NCI-H1436 treated with DMSO at 0.1 percent for 48 hours (cell line): ENCODE measurements at places on chromosomes 1 and 21.

- DNase-seq, result no peak
Measured at GRCh38 chr1:166145499-166145898, 21.3 kb downstream of the FAM78B start.

DNA sequence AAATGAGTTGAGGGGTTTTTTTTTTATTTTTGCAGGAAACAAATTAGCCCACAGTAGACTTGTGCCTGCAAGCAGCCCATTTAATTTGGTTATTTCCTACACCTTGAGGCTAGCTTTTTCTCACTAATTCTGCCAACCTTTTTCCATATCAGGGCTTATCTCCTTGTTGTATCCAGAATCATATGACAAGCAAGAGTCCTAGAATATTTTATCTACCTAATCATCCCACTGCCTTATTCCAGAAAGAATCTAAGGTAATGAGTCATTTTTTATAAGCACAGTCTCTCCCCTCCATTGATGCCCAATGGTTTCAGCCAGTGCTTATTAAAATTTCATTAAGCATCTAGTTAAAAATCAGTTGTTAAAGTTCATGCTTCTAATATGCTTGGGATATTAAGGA, 324.1 kb downstream of the BARHL2 start:
- no peak for DNase-seq

DNA sequence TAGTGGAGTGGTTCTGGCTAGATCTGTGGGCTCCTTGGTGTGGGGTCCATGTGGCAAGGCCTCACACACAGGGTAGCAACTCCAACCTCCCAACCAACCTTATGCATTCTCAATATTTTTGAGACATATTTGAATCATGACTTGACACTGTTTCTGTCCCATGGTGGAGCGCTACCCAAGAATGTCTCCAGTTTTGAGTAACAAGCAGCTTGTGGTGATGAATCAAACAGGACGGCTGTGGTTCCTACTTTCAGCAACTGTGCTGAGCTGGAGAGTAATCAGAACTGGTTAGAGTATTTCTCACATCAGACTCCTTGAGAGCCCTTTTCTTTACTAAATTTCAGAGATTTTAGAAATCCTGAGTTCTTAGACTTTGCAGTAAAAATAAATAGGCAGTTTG, 3.1 kb downstream of the LCE3D start:
- DNase-seq, result no peak

GRCh38 chr21:33674226-33674625, 31.9 kb downstream of the ITSN1 start:
- DNase-seq, result no peak

- no peak for DNase-seq
Measured at GRCh38 chr1:17061486-17061885, 7.7 kb upstream of the SDHB start.

DNA sequence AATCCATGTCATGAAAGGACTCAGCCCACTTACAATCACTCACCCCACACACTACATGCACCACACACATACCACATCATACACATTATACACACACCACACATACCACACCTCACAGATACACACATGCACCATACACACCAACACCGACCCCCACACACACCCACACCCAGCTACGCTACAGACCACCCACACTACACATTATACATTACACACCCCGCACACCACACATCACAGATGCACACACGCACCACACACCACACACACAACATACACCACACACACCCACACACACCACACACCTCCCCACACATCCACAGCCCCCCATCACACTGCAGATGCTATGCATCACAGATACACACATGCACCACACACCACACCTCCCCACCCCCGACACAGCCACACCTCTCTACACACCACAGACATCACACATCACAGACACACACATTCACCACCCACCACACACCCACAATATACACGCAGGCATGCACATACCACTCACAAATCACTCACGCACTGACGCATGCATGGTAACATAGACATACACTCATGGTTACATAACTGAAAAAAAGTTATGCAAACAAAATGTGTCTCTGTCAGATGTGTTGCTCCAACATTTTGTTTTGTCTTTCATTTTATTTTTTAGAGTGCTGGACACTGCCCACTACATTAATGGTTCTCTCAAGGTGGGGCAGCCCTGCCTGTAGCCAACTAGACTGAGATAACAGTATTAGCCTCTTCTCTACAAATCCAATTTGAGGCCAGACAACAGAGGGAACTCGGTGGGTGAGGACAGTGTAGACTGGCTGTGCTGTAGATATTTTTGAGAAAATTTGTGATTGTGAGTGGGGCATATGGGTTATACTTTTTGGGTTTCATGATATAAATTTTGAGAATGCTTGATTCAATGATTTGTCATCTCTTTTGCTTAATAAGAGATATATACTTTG, 15.2 kb upstream of the PGBD2 start:
- no peak for DNase-seq

GRCh38 chr1:224133741-224134299, 19.9 kb downstream of the FBXO28 start:
- DNase-seq, result no peak

- no peak for DNase-seq
Measured at GRCh38 chr1:215569986-215570824, 3.1 kb downstream of the KCTD3 start.

DNA sequence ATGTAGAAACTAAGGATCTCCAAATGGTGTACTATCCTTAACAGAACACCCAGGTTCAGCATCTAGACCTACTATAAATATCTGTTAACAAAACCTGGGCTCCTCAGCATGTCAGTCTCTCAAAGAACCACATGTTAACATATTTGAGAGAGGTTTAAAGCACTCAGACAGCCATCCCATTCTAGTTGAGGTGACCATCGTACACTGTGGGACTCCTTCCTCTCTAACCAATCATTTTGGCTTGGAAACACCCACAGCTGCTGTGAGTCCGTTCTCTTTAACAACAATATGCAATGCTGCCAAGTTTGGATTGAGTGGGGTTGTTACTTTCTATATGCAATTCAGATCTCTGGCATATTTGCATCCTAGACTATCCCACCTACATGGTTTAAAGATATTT, 105.8 kb downstream of the MRPL39 start:
- DNase-seq, result no peak

DNA sequence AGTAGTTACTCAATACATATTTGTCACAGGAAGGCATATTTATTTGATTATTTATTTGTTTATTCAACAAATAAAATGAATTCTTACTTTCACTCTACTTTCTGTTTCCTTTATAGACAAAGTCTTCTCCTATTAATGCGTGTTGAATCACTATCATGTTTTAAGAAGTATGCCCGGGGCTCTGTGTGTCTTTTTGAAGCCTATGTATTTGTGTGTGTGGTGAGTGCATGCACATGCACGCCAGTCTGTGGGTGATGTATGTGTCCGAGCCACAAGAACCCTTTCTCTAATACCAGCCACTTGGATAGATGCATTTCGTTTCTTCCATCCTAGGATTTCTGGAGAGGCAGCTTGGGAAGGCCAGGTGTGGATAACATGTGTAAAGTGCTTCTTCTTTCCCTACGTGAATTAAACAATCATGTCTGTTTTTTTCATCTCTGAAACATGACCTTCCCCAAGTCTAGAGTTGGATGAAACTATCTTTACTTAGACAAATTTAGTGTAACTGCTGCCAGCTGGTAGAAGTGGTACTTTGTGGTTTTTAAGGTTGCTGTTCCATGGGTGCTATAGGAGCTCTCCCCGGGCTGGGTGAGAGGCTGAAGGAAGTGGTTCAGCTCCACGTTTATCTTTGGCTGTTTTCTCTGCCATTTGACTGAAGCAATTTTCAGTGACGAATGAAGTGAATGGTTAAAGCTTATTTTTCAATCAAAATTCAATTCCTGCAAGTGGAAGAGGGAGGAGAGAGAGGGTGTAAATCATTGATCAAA, 46.8 kb upstream of the PPM1J start:
- no peak for DNase-seq

DNA sequence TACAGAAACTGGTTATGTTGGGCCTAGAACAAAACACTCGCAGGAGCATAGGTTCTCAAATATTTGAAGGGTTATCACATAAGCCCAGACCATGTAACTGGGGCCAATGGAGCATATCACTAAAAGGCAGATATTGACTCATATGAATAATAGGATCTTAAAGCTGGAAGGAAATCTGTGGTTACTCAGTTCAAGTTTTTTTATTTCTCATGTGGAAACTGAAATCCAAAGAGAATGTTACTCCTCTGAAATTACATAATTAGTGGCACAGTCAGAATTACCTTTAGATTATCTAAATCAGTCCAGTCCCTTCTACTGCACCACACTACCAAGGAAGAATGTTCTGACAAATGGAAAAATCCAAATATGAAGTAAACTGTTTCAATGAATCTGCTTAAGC, 12.0 kb downstream of the SLAMF8 start:
- no peak for DNase-seq
